GM12892 (cell line): ENCODE measurements at places on chromosomes 4 and X.
A peak's percentile ranks its signal among the peaks of the same experiment; 100 is the strongest.

GRCh38 chr4:161133586-161134276 lies 1030.1 kb downstream of the FSTL5 start:
- no peak for DNase-seq

GRCh38 chr4:116847616-116848015 lies 237.8 kb downstream of the TRAM1L1 start:
- no peak for DNase-seq

DNA sequence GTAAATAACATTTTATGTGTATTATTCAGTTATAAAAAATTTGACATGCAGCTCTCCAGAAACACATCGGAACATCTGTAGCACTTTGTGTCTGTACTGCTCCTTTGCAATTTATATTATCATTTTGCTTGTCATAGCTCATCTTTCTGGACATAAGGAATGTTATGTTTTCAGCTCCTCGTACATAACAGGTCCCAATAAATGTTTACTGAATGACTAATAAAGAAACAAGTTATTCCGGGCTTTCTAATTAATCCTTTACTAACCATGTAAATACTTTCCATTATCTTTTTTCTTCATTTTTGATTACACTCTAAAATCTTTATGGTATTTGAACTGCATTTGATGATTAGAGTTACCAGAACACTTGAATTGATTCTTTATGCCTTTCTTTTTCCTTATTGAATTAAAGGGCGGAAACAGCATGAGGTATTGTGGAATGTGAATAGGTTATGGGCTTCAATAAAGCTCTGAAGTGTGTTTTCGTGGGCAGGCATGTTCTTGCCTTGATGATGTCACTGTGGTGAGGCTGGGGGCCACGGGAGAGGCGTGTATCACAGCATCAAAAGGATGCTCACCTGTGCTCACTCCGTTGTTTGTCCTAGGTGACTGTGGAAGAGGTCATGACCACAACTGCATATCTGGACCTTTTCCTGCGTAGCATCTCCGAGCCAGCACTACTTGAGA lies 131.6 kb downstream of the GATB start:
- no peak for DNase-seq

- DNase-seq = no peak
Measured at GRCh38 chr4:186628058-186628711, 72.8 kb upstream of the MTNR1A start.

DNA sequence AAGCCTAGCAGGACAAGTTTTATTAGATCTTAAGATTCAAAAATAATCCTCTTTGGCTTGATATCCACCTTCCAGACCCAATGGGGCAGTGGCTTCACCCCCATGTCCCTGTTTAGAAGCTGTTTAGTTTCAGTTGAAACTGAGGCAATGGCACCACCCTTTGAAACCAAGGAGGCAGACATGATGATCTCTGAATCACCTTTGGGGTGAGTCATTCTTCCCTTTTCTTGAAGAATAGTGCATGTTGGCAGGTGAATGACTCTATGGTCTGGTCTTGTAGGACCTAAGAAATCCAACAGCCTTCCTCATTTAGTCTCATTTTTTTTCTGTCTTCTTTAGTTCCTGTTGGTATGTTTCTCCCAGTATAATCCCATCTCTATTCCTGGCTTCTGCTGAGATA lies 29.5 kb upstream of the BMP15 start:
- no peak for DNase-seq

DNA sequence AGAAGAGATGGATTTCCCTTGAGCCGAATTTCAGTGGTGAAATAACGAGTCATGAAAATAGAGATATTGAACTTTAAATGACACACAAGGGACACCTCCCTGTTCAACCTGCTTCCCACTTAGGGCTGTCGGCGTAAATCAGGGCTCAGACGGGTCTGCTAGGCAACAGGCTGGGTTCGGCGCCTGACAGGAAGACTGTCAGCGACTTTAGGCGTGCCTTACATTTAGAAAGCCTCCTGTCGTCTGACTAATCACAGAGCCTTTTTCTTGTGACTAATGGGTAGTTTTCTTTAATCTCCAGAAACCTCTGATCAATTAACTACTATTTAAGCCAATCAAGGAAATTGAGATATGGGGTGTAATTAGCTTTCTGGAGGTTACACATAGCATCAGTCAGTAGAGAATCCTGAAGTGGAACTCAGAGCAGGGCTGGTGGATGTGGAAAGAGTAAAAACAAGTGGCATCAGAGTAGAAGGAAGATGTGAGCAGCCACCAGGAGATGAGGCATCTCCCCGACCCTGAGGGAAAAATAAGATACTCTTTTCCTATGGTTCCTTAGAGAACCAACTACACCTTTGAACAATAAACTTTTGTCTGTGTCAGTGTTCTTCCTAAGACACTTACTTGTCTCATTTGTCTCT lies 86.2 kb upstream of the HS3ST1 start:
- DNase-seq = no peak

DNA sequence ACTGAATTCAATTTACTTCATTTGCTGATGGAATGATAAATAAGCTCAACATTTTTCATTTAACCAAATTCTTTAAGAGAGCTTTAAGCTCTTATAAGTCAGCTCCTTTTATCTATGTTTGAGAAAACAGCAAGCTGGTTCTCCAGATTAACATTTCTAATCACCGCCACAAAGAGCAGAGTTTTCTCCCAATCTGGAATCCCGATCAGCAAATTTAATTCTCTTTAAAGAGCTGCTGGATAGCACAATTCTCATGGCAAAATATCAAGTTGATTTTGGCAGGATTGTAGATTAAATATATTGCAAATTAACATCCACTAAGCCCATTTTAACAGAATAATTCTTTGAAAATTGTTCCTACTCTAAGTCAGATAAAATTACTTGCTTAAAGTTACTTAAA lies 48.8 kb downstream of the RPS6KA3 start:
- no peak for DNase-seq

GRCh38 chrX:39576041-39576872 lies 521.5 kb downstream of the BCOR start:
- DNase-seq = no peak

DNA sequence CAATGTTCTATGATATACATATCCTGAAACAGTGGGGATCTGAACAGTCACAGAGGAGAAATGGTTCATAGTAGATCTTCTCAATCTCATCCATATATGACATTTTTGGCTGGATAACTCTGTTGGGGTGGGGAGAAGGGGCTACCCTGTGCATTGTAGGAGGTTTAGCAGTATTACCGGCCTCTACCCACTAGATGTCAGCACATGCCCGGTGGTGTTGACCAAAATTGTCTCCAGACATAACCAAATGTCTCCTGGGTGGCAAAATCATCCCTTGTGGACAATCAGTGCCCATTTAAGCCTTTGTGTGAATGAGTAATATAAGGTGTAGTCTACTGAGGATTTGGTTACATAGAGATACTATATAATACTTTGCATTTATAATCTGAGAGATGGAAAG lies 89.9 kb downstream of the PLS3 start:
- no peak for DNase-seq

DNA sequence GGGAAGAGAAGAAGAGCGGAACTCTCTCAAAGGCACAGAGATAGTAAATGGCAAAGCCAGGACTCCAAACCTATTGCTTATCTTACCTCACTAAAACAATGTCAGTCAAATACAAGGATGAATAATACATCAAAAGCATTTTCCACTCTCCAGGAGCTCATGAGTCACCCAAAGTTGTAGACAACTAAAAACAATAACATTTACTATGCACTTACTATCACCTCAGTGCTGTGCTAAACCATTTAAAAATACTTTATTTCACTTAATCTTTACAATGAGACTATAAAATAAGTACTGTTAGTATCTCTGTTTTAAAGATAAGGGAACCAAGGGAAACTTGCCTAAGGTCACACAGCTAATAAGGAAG lies 163.2 kb upstream of the SPANXC start:
- no peak for DNase-seq

DNA sequence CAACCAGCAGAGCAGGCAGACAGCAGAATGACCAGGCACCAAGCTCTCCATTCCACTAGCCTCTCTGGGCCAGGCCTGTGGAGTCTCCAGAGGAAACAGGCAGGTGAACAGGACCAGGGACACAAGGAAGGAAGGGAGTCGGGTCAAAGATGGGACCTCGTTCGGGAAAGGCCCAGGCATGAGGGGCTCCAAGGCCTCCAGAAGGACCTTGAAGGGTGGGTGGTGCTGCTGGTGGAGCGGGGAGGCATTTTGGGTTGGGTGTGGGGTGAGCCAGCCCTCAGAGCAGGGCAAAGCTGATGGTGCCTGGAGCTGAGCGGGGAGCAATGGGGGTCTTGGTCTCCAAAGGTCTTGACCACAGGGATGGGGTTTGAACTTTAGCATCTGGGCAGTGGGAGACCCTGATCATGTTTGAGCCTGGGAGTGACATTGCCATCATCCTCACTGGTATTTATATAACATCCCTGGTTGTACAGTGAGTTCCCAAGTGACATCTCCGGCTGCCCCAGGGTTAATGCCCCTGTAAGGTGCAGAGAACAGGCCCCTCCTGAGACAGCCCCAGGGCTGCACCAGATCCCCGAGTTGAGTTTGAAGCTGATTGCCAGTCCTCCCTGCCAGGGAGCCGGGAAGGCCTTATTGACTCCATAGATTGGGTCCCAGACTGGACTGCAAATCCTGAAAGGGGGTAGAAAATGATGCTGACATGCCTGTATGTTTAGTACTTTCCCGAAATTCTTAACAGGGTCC lies 52.7 kb downstream of the PSAPL1 start:
- DNase-seq = no peak

- no peak for DNase-seq
Measured at GRCh38 chrX:37658343-37659030, 27.1 kb upstream of the XK start.

DNA sequence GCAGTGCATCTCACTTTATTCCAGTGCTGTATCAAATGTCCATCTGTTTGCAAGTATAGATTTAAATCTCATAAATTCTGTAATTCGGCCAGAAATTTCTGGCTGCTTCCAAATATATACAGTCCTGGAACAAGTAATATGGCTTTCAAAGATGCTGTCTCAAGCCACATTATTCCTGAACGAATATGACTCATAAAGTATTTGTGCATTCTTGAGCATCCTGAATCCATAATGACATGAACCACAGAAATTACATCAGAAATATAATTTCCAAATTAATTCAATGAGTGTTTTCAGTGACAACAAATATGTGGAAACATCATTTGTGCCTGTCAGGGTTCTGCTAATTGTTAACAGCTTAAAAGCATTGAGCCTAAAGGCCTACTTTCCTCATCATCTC lies 140.9 kb upstream of the HPGD start:
- DNase-seq = no peak

DNA sequence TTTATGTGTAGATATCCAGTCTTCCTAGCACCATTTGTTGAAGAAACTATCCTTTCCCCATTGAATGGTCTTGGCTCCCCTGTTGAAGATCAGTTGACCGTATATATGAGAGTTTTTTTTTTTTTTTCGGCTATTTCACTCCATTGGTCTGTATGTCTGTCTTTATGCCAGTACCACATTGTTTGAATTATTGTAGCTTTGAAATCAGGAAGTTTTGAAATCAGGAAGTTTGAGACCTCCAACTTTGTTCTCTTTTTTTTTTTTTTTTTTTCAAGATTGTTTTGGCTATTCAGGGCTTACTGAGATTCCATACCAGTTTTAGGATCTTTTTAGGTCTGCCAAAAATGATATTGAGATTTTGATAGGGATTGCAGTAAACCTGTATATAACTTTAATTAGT lies 4.3 kb upstream of the SCD5 start:
- DNase-seq = no peak

GRCh38 chr4:72084587-72085011 lies 52.8 kb downstream of the NPFFR2 start:
- DNase-seq = no peak

DNA sequence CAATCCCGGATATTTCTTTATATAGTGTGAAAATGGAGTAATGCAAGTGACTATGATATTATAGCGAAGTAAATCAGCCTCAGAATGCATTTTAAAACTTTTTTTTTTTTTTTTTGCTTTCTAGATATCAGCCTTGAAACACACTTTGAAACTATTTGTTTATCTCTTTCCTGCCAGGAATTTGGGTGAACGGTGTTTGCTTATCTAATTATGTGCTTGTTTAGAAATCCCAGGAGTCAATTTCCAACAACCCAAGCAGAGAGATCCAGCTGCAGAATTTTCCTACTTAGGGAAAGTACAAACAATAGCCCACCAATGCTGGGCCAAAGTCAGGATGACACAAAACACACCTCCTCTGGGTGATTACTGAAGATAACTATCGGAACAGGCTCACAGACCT lies 958.8 kb downstream of the PCDH18 start:
- DNase-seq = no peak

DNA sequence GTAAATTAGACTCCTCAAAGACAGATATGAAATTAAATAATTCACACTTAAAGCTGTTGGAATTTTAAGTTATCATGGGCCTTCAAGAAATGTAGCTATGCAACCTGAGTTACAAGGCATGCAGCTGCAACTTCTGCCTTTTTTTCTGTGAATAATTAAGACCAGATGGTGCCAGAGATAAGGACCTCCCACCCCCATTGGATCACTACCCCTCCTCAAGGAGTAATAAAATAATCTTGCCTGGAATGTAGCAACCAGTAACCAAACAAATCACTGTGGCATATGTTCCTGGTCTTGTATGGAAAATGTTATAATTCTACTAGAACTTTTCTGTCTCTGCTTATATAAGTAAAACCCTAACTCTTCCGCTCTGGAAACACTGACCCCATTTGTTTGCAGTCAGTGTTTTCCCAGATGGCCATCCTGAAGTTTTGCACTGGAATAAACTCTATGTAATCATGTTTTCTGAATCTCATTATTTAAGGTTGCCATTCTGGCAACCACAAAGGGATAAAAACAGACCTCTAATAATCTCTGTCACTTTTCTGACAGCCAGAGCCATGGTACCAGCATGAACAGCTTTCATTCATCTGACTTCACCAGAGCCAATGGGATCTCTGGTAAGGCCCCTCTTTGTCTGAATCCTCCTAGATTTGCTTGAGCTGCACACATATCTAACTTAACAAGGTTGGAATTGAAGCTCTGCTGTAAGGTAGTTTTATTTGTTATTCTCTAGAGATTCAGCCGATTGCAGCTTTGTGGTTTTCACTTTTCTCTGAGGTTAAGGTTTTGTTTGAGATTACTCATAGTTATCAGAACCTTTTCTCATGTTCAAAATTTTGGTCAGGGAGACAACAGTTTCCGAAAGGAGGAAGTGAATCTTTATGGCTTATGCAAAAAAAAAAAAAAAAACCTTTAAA lies 274.6 kb downstream of the NAF1 start:
- DNase-seq = peak; percentile 13

- no peak for DNase-seq
Measured at GRCh38 chr4:66906314-66906713, 639.0 kb downstream of the CENPC start.

GRCh38 chrX:150767475-150768131 lies 74.4 kb downstream of the MTMR1 start:
- DNase-seq = no peak
